LNCaP clone FGC (cell line): ENCODE measurements at places on chromosomes 3 and 15.

DNA sequence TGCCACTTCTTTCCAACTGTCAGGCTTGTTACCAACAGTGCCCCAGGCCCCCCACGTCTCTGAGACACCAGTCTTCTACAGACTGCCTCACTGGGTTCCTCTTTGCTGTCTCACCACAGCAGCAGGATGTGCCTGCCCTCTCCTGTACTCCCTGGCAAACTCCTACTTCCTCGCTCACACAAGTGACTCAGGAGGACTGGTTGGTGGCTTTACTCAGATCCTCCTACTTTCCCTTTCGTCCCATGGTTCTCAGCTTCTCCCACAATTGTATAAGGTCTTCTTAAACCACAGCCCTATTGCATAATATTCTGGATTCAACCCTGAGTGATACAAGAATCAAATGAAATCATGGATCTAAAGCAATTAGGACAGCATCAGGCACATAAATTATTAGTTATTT is 246.6 kb upstream of the PROK2 start:
- no peak for DNase-seq

- DNase-seq = no peak
Measured at GRCh38 chr3:181052256-181052655, 62.7 kb upstream of the DNAJC19 start.

DNA sequence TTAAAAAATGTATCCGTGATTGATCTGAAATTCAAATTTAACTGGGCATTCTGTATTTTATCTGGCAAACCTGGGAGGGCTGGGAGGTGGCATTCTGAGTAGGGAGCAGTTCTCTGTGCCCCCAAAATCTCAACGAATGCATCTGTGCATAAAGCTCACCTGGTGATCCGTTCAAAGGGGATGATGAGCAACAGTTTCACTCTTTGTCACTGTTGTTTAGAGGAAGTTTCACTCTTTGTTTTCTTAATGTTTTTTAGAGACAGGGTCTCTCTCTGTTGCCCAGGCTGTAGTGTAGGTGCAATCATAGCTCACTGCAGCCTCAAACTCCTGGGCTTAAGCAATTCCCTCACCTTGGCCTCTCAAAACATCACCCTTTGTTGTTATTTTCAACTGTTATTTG is 186.7 kb downstream of the SSR3 start:
- no peak for DNase-seq

GRCh38 chr3:48470286-48470685 is 23.7 kb downstream of the ATRIP start:
- DNase-seq = no peak

- DNase-seq = no peak
Measured at GRCh38 chr15:64748251-64748650, 27.1 kb downstream of the RBPMS2 start.

DNA sequence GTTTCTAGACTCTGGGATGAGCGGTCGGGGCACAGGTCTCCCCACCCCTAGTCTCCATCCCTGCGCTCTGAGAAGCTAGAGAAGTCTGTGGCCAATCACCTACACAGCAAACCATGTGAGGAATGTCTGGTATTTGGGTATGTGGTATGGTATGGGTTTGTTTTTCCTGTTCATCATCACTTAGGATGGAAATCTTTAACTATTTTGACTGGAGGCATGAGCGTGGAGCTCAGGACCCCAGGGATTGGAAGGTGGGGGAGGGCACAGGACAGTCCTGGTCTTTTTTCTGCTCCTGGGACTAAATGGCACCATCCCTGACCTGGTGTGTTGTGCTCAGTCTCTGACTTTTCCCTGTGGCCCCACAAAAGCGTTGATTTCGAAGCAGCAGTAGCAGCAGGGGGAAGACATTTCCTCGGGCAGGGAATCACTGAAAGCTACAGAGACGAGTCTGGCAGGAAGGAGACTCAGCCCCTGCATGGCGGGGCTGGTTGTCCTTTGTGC is 191.7 kb upstream of the TPM1 start:
- no peak for DNase-seq

DNA sequence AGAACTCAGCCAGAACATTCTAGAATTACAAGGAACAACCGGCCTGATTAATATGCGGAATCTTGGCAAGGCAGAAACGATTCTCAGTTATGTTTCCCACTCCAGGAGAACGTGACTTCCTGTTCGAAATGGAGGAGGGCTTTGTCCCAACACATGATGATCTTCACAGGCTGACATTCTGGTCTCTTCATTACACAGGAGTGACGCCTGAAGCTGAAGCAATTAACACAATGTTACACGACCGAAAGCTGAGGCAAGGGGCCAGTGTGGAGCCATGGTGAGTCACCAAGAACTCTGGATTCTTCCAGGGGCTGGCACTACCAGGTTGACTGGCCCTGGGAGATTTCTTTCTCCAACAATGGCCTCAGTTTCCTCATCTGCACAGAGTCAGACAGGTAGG is 40.9 kb downstream of the RFTN1 start:
- no peak for DNase-seq

- no peak for DNase-seq
Measured at GRCh38 chr15:50790778-50791453, 25.4 kb upstream of the SPPL2A start.

DNA sequence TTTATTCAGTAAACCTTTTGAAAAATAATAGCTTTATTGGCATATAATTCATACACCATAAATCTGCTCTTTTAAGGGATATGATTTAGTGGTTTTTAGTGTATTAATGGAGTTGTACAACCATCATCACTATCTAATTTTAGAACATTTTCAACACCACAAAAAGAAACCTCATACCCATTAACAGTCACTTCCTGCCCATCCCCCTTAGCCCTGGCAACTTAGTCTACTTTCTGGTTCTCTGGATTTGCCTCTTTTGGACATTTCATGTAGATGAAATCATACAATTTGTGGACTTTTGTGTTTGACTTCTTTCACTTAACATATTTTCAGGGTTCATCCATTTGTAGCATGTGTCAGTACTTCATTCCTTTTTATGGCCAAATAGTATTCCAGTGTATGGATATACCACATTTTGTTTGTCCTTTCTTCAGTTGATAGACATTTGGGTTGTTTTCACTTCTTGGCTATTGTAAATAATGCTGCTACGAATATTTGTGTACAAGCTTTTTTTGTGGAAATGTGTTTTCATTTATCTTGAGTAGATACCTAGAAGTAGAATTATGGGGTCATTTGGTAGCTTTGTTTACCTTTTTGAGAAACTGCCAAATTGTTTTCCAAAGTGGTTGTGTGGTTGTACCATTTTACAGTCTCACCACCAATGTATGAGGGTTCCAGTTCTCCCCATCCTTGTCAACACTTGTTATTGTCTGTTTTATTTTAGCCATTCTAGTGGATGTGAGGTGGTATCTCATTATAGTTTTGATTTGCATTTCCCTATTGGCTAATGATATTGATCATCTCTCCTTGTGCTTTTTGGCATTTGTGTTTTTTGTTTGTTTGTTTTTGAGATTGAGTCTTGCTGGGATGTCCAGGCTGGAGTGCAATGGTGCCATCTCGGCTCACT is 45.8 kb downstream of the SMAD3 start:
- no peak for DNase-seq

- no peak for DNase-seq
Measured at GRCh38 chr3:150740733-150741496, 22.1 kb downstream of the SIAH2 start.

DNA sequence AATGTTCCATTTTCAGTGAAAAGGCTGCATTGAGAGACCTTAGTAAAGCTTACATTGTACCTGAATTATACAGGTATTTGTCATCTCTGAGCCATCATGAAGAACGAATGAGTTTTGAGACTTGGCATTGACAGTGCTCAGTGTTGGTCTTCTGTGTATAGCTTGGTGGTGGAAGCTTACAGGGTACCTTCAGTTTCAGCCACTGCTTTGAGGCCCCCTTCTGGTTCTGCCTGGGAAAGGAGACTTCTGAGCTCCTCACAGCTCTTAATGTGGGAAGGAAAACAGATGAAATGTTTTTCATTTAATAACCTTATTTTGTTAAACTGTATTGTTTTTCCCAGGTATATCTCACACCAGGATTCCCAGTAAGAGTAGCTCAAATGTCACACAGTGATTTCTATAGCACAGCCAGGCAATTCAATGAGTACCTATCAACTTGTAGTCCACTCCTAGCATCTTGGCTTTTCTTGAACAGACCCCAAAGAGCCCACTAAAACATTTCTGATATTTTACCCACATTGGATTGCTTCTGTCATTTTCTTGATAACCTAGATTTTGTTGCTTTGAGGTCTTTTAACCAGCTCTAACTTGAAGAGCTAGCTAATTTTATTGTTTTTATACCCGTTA is 5.6 kb downstream of the SERPINI1 start:
- no peak for DNase-seq

GRCh38 chr3:39407773-39408492 is 1.4 kb downstream of the RPSA start:
- no peak for DNase-seq

DNA sequence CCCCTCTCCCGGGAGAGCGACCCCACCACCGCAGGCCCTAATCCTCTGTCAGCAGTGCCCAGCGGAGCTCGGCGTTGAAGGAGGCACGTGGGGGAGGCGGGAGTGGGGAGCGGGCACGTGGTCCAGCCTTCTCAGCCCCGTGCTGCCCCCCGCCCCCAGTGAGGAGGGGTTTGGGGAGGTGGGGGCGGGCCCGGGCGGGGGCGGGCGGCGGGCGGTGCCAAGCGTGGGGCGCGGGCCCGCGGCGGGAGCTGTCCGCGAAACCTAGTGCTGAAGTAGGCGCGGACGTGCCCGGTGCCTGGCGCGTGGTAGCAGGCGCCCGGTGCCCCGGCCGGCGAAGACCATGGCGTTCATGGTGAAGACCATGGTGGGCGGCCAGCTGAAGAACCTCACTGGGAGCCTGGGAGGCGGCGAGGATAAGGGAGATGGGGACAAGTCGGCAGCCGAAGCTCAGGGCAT is at the start of gene CPLX3:
CPLX3 (plus strand) TSS at position 264 of the 456 bp plus-strand sequence; CDS start at position 341, 77 bp downstream.
- no peak for DNase-seq

DNA sequence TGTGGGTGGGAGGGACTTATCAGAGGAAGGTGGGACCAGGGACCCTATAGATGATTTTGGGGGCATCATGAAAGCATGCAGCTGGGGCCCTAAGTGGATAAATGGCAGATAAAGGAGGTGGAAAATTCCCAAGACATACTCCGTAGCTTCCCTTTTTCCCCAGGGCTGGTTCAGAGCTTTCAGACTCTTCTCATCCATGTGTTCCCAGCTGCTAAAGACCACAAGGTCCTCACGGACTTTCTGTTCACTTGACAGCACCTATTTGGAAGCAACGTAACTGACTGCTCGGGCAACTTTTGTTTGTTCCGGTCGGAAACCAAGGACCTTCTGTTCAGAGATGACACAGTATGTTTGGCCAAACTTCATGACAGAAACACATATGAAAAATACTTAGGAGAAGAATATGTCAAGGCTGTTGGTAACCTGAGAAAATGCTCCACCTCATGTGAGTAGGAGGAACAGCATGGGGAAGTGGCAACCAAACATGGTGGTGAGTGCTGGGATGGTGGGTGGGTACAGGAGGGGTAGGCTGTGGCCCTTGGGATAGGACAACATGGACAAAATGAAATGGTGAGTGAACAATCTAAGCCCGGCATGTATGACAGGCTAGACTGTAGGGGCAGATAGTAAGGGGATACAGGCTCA is 28.7 kb upstream of the SRPRB start:
- no peak for DNase-seq

DNA sequence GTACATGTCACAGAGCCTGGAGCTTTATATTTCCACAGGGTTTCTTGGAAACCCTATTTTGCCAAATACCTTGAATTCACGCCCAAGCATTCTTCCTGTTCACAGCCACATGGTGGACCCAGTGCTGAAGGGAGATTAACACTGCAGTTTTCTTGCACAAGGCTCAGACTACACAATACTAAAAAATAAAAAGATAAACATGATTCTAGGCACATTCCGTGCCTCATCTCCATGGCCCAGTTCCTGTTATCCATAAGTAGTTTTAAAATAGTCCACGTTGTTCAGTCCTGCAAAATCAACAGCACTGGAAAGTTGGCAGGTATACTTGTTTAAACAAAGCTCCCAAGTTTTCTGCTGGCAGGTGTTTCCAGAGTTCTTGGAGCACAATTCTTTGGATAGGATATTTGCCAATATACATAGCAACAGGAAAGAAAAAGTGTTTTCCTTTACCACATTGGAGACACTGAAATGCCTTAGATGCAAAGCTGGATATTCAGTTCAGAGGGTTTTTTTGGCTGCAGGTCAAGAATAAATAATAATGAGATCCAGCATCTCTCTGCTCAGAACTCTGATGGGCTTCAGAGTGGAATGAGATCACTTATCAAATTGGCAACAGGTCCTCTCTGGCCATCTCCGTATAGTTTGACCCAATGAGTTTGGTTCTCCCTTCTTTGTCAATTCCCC is 88.1 kb upstream of the TGFBR2 start:
- peak; percentile 99 for DNase-seq

GRCh38 chr3:115947325-115947724 is 324.0 kb downstream of the GAP43 start:
- no peak for DNase-seq

- DNase-seq = no peak
Measured at GRCh38 chr3:57063032-57063431, 2.6 kb downstream of the SPATA12 start.
